ENCODE measurements at places on chromosomes 2 and 18. TPM values are rescaled to one million over a fixed set of nuclear protein-coding genes. Genes with fewer than 3 reads are reported as not detected.

GRCh38 chr18:35410561-35410960, 33.4 kb upstream of the ZNF396 start:
- DNase-seq = no peak

The MSTN gene
- not detected for total RNA-seq

GRCh38 chr18:62425465-62426190, 97.2 kb upstream of the ZCCHC2 start:
- peak; percentile 64 for DNase-seq

DNA sequence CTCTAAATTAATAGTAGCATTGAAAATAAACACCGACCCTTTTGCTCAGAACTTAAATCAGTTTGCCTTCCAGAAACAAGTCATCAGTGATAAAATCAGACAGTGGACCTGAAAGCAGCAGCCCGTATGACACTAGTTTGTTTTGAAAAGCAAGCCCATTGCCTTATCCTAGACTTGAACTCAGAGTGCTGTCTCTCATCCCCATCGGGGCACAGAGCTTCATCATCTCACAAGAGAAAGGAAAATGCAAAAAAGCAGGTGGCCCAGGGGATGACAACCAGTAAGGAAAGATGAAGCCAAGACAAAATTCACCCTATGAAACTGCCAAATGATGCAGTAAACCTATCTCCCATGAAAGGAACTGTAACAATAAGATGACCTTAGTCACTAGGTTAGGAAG, 71.2 kb downstream of the CERKL start:
- no peak for DNase-seq

DNA sequence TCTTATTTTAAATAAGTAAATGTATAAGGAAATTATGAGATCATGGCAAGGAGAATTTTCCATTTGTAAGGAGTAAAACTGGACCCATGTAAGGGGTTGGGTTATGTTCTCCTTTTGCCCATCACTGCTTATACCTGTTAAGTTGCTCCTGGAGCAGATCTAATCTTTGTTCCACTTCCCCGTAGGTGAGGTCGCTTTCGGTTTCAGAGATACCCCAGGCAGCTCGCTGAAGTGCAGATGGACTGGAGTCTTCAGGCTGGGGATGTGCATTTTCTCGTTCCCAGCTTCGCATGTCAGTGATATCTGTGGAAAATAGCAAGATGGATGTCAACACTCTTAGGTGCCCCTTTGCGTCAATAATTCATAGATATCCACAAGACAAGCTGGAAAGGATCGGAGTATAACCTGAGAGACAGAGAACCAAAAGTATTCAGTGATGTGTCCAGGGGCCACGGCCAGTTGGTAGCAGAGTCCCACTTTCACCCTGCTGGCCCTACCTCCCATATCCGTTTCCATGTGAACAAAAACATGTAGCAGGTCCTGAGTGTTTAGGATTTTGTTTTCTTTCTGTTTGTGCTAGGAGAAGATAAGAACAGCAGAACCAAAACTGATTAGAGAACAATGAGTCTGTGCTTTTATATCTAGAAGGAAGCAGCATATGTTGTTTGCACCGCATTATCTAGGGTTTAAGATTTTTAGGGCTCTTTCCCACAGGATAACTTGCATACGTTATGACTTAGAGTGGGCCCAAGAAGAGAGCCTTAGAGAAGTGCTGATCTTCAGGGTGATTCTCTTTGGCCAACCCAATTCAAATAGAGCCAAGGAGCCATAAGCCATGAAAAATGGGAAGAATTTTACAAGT, 36.0 kb downstream of the GCA start:
- DNase-seq = no peak

DNA sequence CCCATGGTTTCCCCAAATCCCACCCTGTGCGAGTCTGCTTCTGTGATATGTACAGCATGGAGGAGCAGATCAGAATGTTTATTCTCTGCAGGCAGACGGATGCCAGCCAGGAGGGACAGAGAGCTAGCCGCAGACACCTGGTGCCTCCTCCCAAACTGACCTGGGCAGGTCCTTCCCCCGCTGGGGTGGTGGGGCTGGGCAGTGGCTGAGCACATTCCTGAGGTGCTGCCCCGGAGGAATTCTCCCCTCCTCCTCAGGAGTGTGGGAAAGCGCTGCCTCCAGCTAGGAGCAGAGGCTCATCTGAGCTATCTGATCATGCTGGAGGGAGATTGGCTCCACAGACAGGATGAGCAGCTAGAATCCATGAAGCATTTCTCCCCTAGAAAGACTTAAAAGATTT, 21.7 kb downstream of the C2orf92 start:
- DNase-seq = no peak

DNA sequence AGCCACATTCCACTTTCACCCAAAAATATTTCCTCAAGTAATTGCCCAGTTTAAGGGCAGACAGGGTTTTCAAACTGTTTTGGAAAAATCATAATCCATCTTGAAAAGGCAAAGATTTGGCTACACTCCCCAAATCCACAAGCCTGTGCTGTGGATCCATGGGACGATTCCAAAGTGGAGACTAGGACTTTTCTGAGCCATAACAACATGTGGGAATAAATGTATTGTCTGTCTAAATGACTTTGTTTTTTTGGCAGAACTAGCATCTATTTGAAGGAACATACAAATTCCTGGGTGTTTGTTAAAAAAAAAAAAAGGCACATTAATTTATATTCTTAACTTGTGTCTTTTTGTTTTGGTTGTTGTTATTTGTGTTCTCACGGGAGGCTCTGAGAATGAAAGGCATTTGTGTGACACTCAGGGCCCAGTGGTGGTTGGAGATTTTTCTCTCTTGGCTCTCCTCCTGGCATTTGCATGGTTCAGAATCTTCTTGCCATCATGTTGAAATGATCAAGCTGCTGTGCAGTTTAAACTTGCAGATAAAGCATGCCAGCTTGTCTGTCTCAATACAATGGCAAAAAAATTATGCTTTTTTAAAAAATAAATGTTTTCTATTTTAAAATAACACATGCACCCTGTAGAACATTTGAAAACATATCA, 277.4 kb downstream of the EN1 start:
- no peak for DNase-seq

- no peak for DNase-seq
These were observed 186.5 kb downstream of the CCDC102B start for GRCh38 chr18:68984342-68984741.

DNA sequence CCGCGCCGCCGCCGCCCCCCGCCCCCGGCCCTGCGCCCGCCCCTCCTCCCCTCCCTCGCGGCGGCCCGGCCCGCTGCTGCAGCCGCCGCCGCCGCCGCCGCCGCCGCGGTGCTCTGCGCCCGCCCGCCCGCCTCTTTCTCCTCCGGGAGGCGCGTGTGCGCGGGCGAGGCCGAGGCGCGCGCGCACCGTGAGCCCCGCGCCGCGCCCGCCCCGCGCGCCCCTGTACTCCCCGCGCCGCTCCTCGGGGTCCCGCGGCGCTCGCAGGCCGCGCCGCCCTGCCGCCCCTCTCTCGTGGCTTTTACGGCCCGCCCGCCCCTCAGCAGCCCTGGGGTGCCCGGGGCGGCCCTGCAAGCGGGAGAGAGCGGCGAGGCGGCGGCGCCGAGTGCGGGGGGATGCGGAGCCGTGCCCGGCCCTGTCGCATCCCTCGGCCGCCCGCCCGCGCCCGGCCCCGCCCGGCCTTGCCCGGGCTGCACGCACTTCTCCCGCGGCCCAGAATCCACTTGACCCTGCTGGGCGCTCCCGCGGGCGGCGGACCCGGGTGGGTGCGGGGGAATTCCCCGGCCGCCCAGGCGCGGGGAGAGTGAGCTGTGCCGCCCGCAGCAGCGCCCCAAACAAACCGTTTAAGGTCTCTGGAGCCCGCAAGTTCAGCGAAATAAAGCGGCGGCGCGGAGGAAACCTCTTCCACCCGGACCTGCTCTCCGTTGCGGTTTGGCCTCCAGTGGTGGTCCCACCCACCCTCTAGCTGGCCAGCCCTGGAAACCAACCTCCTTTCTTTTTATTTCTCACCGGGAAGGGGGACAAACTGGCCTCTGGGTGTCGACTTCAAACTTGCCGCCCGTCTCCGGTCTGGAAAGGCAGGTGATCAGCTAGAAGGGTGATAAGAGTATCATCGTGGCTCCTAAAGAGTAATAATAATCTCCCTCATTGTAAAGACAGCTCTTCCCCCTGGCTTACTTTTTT, 37.4 kb downstream of the AFF3 start:
- no peak for DNase-seq

- DNase-seq = no peak
These were observed 147.2 kb downstream of the DTNA start for GRCh38 chr18:34857320-34857719.

The FBXO48 gene
- total RNA-seq = 5.4 TPM

The DTNA gene
- not detected for total RNA-seq

- DNase-seq = no peak
These were observed at the start of gene RIT2 for GRCh38 chr18:43115076-43115921. Gene RIT2 (minus strand): TSS chr18:43115685.

Measured in activated CD4-positive, alpha-beta memory T cell treated with anti-CD3 and anti-CD28 coated beads, Interleukin-2, amount 10 ng/mL, durations not matched to agents 7 days and 5 days (primary cell).